ENCODE measurements at places on chromosomes 6 and 20.

DNA sequence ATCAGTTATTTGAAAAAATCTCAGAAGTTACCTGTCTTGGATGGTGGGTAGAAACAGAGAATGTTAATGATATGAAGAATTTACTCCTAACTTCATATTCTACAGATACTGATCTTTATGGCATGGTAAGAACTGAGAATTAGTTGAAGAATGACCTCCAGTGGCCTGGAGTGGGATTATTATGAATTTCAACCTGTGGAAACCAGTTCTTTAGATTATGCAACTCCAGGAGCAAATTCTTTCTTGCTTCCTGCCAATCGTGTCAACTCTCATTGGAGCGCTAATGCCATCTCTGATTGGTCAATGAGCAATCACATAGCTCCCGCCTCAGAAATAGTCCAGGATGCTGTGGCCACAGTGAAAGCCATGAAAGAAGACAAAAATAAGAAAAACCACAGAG is 40.6 kb downstream of the LYRM2 start:
- no peak for DNase-seq

- no peak for DNase-seq
These were observed 610.6 kb downstream of the HDGFL1 start for GRCh38 chr6:23179994-23180393.

DNA sequence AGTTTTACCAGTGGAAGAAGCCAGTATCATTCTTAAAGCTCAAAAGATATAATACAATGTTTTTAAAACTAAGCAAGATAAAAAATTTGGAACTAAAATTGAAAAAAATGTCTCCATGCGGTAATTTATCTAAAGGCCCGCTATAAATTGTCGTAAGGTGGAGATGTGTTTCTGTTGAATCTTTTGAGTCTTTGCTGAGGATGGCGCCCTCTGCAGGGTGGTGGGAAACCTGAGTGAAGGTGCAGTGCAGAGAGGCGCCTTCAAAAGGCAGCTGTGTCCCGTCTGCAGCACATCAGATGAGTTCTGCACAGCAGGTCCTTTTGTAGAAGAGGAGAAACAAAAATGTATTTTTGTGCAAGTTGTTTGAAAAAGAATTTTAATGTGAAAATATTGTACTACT is 29.4 kb upstream of the KIF25 start:
- no peak for DNase-seq

DNA sequence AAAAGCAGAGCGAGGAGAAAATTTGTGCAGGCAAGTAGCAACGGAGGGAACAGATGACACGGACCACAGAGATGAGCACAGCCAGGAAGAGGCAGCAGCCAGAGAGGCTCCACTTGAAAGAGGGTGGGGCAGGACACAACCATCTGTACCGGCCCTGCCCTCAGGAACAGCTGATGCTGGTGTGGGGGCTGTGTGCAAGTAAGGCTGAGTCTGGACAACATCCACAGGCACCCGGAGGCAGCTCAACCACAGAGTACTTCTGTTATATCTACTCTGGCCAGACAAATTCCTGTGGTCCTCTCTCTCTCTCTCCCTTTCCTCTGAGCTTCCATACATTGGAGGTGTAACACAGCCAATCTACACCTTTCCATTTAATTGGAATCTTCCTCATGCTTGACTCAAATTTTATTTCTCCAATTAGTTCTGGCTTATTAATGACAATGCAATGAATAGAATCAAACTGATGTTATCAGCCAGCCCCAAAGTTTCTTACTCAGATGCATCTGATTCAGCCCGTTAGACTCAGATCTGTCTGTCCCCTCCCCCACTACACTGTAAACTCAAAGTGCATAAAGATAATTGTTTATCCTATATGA is 24.9 kb downstream of the KIF13A start:
- DNase-seq = no peak

DNA sequence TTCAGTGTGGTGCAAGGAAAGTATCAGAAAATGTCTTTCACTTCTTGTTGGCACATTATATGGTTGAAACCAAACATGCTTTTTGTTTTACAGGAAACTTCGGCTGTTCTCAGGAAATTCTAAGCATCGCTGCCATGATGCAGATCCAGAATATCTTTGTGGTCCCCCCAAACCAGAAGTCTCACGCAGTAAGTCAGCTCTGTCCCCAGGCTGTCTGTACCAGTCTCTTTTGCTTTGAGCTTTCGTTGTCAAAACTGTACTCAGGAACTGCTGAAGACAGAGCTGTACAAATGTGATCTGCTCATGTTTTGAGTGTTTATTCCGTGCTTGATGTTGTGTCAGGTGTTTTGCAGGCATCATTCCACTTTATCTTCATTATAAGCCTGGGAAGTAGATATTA is 59.6 kb downstream of the DHX35 start:
- DNase-seq = no peak

- no peak for DNase-seq
These were observed 131.3 kb downstream of the GJA10 start for GRCh38 chr6:90025523-90026061.

- no peak for DNase-seq
These were observed 231.4 kb downstream of the TMEM242 start for GRCh38 chr6:157091856-157092460.

GRCh38 chr6:126039284-126039683 is 52.9 kb downstream of the TRMT11 start:
- no peak for DNase-seq

DNA sequence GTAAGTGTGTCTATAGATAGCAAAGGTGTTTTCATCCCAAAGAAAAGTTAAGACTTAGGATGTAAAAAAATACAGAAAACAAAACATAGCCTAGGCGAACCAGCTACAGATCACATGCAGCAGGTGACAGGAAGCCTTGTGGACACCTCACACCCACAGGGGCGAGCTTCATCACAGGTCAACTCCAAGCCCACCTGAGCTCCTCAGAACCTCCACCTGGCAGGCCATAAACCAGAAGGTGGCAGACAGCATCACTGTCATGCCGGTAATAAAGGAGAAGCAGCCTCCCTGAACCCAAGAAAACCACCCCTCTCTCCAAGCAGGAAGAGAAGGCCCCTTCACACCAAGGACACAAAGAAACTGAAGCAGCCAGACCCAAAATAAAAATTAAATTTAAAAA is 1.0 kb downstream of the RALGAPA2 start:
- DNase-seq = no peak

DNA sequence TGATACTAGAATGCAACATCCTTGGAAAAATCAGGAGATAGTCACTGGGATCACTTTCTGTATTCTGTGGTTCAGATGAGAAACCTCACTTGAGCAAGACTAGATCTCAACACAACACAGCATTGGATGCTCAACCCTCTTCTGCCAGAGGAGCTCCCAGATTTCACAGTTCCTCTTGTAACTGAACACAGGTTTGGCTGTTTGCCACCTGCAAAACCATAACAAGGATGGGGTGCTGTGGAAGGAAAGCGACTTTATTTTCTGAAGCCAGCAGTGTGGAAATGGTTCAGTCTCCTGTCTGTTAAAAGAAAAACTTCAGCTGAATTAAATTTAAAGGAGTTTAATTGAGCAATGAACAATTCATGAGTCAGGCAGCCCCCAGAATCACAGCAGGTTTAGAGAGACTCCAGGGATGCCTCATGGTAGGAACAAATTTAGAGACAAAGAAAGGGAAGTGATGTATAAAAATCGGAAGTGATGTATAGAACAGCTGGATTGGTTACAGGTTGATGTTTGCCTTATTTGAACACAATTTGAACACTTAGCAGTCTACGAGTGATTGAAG is 149.9 kb upstream of the UST start:
- no peak for DNase-seq

- no peak for DNase-seq
These were observed 60.8 kb downstream of the DNAH8 start for GRCh38 chr6:38775870-38776269.

DNA sequence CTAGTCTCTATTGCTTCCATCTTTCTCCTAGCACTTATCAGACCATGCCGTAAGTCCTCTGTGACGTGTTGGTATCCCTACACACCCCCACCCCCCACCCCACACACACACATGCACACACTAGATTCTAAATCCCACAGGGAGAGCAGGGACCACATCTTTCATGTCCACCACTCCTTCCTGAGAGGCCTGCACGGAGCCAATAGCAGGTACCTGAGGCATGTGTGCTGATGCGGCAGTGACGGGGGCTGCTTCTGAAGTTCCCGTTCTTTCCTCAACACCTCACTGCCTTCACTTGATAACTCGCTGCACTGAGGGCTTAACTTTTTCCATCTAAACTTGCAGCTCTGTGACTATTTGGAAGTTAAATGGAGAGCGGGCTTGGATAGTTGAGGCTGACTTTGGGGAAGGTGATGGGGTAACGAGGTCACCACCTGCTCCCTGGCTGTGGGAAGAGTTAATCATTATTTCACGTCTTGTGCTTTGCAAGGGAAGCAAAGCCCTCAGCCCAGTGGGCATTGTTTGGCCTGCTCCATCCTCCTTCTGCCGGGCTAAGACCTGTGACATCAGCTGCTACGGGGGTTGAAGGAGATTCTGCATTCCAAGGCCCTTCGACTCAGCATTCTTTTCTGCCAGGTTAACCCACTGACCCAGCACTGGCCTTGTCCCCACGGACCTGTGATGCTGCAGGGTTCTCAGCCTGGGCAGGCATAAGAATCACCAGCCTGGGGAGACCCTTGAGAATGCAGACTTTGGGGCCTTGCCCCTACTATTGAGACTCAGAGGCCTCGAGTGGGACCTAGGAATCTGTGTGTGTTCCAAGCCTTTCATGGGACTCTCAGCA is 187.8 kb downstream of the ANKRD60 start:
- no peak for DNase-seq

GRCh38 chr6:89853068-89853467 is 23.4 kb downstream of the CASP8AP2 start:
- DNase-seq = no peak

DNA sequence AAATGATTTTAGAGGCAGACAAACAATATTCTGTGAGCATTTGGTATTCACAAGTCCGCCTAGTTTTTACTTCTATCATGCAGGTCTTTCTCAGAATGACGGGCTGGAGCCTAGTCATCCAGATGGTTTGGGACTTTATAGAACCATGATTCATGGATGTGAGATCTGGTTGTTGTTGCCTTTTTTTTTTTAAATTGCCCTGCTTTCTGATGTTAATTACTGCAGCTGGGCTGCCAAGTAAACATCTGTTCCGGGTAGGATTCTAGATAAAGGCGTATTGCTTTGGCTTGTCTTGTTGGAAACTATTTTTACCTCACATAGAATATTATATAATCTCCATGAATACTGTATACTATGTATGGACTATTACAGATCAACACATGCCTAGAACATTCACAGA is 58.1 kb downstream of the RNF217 start:
- no peak for DNase-seq

DNA sequence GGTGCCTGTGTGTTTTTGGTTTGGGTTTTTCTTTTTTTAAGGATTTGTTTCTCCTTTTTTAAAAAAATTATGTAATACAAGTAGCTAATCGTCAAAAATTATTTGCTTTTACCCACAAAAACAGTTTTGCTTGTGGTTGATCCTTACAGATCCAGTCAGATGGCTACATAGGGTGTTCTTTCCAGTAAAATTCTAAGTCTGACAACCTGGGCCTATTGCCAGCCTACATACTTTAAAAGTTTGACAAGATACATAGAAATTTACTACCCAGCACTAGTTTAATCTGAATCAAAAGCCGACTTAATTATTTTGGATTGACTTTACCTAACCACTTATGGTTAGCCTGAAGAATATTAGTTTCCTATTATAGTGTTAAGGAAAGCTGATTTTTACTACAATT is 2.1 kb upstream of the SOX4 start:
- no peak for DNase-seq

GRCh38 chr6:140744659-140745320 is 1370.3 kb upstream of the CITED2 start:
- DNase-seq = no peak

- DNase-seq = no peak
These were observed 13.3 kb upstream of the ENPP5 start for GRCh38 chr6:46184114-46184513.

GRCh38 chr6:24646771-24647170 is 780 bp upstream of the KIAA0319 start:
- no peak for DNase-seq

GRCh38 chr6:148884461-148884860 is 137.6 kb downstream of the UST start:
- no peak for DNase-seq

- DNase-seq = no peak
These were observed 683.6 kb downstream of the BCKDHB start for GRCh38 chr6:80789912-80790570.

- no peak for DNase-seq
These were observed 52.8 kb upstream of the UST start for GRCh38 chr6:148693882-148694484.

GRCh38 chr6:155466539-155466938 is 10.9 kb upstream of the NOX3 start:
- DNase-seq = no peak

DNA sequence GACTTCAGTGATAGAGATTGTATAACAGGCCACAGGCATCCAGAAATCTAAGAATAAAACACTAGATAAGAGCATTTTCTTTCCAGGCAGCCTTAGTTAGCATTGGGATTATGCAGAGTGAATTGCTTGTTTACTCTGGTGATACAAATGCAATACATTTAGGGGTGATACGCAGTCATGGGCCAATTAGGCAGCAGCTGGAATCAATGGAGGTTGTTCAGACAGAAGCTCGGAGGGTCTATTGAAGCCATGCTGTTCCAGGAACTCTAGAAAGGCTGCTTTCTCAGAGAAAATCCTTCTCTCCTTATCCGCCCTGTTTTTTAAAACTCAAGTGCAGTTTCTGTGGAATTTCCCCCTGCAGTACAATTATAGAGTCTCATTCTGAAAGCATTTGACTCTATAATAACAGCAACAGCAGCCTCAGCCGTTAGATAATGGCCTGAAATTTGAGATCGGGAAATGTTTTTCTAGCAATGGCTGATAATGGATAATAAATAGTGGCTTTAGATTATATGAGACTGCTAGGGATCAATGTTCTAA is 364.3 kb upstream of the HS3ST5 start:
- no peak for DNase-seq

DNA sequence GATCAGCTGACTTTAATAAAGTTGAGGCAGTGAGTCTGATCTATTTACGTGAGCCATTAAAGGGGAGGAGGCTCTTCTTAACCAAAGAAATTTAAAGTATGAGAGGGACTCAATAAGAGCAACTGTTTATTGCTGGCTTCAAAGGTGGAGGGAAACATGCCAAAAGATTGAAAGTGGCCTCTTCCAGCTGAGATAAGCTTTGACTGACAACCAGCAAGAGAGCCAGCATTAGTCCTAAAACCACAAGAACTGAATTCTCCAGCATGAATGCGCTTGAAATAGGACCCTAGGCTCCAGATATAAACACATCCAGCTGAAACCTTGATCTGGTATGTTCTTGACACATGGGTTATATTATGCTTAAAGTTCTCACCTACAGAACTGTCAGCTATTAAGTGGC is 123.1 kb upstream of the GJE1 start:
- DNase-seq = no peak

DNA sequence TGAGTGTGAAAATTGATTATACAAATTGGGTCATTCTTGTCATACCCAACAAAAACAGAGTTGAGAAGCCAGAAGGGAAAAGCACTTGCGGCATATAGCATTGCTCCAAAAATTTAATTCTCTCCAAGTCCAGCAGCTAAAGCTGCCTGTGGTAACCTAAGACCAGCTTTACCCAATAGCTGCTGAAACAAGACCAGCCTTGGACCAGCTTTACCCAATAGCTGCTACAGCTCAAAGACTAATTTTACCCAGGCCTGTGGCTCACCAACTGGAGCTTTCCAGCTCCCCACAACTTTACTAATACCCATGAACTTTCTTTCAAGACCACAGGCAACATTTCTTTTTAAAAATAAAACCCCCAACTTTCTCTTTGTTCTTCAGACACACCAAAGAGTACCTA is 32.8 kb upstream of the ZNF133 start:
- DNase-seq = no peak

GRCh38 chr6:42929821-42930360 is 611 bp downstream of the CNPY3 start:
- peak; percentile 45 for DNase-seq

- DNase-seq = no peak
These were observed 31.3 kb downstream of the OR2A4 start for GRCh38 chr6:131669891-131670290.
